ENCODE measurements at places on chromosomes 5 and 9.

GRCh38 chr5:35158622-35159369 lies 71.5 kb downstream of the PRLR start:
- DNase-seq = no peak

DNA sequence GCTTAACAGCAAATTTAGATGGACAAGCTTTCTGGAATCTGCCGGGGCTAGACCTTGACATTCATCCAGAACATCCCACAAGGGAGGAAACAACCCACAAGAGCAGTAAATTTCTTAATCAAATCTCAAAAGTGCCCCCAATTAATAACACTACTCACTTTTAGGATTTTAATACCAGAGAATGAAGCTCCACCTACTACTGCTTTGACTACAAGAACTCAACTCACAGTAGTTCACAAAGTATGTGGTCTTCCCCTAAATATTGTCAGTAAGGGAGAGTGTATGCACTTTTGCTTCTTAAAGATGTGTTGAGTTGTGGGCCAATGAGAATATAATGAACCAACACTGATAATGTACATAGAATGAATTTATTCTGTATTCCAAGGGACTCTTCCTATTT lies 94.7 kb downstream of the EBF1 start:
- DNase-seq = no peak

DNA sequence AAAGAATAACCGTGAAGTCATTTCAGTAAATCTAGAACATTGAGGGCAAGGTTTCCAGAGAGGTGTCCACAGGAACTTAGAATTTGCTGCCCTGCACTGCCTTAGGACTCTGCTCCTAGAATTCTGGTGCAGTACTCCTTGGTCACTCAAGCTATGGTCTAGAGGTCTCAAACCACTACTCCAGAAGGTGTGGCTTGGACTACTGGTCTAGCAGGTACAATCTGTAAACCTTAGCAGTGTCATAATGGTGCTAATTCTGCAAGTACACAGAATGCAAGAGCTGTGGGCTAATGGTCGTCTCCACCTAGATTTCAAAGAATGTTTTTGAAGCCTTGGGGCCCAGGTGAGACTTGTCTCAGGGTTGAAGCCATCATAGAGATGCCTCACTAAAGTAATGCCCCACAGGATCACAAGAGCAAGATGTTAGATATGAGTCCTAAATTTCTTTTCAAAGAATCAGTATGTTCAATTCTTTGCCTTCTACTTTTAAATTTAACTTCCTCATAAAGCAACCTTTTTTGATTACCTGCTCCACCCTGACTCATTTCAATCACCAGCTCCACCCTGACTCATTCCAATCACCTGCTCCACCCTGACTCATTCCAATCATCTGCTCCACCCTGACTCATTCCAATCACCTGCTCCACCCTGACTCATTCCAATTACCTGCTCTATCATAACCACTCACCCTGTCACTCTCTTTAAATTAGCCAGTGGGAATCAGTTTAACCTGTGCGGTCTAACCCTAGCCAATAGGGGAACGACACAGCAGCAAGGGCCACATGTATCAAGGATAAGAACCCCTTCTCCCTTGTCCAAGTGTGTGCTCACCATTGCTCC lies 1111.8 kb upstream of the ACO1 start:
- no peak for DNase-seq

GRCh38 chr9:87359264-87359663 lies 138.4 kb upstream of the DAPK1 start:
- no peak for DNase-seq

- DNase-seq = no peak
These were observed 115.9 kb upstream of the PHYKPL start for GRCh38 chr5:178348356-178349074.

- DNase-seq = no peak
These were observed 34.3 kb downstream of the UBE2R2 start for GRCh38 chr9:33851301-33851700.

GRCh38 chr5:69415584-69415958 lies 655 bp downstream of the MARVELD2 start:
- no peak for DNase-seq

- no peak for DNase-seq
These were observed 1.3 kb upstream of the NRARP start for GRCh38 chr9:137303151-137303892.

GRCh38 chr9:16062542-16063240 lies 509.8 kb downstream of the CCDC171 start:
- DNase-seq = no peak

- peak; percentile 51 for DNase-seq
These were observed at the start of gene RORB for GRCh38 chr9:74496819-74497747. Gene RORB, plus strand, starts transcription at chr9:74497335. Its CDS starts 642 bp downstream, at chr9:74497977.

GRCh38 chr5:140631831-140632365 lies 1.1 kb downstream of the CD14 start:
- DNase-seq = no peak

- DNase-seq = no peak
These were observed 10.0 kb upstream of the TCOF1 start for GRCh38 chr5:150347451-150347850.

DNA sequence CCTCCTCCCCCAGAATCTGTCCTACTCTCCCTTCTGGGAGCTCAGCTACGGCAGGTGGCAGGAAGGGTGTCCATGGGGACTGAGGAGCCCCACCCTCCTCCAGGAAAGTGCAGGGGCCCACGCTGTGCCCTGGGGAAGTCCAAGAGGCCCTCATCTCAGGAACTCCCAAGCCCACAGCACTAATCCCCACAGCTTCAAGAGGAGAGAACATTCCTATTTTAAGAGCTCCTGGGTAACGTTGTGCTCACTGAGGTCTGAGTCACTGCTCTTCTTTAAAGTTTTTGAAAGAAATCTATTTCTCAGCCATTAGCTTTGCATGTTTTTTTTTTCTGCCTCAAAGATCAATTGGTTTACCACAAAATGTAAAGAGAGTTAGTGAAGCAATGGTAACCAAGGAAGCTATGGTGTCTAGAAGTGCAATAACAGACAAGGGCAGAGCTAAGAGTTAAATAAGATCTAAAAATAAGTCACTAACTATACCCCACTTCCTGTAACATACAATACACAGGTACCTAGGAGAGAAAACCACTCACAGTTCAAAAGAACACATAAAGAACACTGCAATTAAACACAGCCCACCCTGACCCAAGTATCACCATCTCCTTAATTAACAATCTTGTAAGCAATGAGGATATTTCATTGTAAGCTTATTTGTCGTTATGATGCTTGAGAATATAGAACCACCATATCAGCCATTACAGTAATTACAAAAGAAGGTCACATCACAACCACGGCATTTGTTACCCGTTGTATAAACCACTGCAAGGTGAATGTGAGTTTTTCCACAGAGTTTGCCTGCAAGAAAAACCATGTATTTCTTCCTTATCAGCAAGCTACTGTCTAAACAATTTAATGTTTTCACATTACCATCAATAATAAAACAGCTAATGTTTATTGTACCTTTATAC lies 382.3 kb upstream of the SLC30A5 start:
- no peak for DNase-seq

DNA sequence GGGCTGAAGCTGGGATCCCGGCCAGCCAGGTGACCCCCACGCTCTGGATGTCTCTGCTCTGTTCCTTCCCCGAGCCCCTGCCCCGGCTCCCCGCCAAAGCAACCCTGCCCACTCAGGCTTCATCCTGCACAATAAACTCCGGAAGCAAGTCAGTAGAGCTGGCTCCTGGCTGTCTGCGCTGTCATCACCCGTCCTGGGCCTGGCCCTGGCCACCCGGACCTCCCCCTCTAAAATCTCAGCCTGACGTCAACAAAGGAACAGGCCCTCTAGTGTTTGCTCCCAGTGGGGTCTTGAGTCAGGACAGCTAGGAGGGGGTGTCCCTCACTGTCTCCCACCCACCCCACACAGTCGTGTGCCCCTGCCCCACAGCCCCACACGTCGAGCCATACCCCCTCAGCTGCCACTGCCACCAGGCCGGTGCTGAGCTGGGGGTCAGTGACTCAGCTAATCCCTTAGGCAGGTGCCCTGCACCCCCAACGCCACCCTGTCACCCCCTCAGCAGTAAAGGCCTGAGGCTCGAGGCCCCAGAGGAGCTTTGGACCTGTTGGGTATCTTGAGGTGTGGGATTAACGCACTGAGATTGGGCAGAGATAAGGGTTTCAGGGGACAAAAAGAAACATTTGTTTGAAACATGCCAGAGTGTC lies 1.1 kb upstream of the LCNL1 start:
- DNase-seq = no peak

DNA sequence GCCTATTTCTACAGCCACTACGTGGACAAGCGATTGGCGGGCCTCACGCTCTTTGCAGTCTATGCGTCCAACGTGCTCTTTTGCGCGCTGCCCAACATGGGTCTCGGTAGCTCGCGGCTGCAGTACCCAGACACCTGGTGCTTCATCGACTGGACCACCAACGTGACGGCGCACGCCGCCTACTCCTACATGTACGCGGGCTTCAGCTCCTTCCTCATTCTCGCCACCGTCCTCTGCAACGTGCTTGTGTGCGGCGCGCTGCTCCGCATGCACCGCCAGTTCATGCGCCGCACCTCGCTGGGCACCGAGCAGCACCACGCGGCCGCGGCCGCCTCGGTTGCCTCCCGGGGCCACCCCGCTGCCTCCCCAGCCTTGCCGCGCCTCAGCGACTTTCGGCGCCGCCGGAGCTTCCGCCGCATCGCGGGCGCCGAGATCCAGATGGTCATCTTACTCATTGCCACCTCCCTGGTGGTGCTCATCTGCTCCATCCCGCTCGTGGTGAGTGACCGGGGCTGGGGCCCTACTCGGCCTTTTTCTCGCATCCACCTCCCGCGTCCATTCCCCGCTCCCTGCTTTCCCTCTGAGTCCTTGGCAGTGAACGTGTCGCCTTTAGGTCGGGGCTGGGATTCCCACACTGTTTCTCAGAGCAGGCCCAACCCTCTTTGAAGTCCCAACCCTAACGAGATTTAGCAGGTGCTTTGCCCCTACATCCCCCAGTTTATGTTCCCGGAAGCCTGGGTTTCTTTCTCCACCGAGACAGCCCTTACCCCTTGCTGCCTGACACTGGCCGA lies 1.8 kb downstream of the PTGER4 start:
- DNase-seq = no peak

DNA sequence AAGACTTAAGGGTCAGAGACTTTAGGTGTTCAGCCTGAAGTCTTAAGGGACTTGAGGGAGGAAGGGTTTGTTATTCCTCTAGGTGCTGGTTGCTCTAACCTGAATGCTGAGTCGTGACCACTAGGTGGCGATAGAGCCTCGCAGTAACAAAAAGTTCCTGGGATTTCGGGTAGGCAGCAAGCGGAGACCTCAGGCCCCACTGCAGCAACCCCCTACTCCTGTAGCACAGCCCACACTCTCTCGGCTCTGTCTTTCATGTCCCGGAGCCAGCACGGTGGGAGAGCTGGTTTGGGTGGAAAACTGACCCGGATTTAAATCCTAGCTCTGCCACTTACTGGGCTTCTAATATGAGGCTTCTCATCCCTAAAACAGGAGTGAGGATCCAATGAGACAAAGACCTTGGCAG lies 100.3 kb upstream of the PANK3 start:
- DNase-seq = peak; percentile 11

GRCh38 chr9:36144309-36145232 lies 8.0 kb downstream of the GLIPR2 start:
- no peak for DNase-seq

DNA sequence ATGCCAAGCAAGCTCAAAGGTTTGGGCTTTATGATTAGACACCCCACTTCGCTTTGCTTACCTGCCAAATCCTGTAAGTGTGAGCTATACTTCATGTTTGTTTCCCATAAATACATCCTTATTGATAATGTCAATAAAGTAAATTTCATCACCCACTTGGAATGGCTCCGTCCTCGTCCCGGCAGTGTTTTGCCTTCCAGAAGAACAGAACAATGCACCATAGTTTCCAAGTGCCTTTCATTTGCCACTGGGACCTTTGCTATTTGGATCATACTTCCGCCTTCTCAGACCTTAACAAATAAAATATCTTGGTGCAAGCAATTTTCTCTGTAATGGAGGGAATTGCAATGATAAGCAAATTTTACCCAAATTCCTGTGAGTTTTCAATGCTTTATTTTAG lies 229.3 kb downstream of the PIK3R1 start:
- no peak for DNase-seq

DNA sequence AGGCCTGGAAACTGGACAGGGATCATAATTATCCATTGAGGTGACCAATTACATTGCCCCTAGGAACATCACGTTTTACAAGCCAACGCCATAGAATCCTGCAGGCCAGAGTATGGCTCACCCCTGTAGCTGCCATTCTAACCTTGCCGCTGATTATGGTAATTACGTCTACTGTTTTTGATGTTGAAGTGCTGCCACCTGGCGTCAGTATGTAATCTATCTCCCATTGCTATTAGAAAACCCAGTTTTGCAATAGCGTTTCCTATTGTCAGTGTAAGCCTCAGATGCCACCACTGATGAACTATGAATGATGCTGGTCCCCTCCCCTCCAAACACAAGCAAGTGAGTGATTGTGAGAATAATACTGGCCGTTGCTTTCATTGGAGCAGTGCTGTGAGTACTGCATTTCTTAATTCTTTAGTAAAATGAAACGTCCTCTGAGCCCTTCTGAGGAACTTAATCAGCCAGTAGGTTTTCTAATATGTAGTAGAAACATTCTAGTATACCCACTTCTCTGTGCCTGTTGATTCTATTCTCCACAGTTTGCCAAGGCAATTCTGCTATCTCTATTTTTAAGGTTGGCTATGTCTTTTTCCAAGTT lies 100.5 kb upstream of the NMUR2 start:
- DNase-seq = peak; percentile 23

GRCh38 chr9:111952559-111952958 lies 55.9 kb downstream of the UGCG start:
- DNase-seq = no peak

- no peak for DNase-seq
These were observed 40.4 kb upstream of the MACIR start for GRCh38 chr5:103218164-103218563.

GRCh38 chr9:6566409-6567139 lies 79.0 kb downstream of the GLDC start:
- DNase-seq = peak; percentile 25

DNA sequence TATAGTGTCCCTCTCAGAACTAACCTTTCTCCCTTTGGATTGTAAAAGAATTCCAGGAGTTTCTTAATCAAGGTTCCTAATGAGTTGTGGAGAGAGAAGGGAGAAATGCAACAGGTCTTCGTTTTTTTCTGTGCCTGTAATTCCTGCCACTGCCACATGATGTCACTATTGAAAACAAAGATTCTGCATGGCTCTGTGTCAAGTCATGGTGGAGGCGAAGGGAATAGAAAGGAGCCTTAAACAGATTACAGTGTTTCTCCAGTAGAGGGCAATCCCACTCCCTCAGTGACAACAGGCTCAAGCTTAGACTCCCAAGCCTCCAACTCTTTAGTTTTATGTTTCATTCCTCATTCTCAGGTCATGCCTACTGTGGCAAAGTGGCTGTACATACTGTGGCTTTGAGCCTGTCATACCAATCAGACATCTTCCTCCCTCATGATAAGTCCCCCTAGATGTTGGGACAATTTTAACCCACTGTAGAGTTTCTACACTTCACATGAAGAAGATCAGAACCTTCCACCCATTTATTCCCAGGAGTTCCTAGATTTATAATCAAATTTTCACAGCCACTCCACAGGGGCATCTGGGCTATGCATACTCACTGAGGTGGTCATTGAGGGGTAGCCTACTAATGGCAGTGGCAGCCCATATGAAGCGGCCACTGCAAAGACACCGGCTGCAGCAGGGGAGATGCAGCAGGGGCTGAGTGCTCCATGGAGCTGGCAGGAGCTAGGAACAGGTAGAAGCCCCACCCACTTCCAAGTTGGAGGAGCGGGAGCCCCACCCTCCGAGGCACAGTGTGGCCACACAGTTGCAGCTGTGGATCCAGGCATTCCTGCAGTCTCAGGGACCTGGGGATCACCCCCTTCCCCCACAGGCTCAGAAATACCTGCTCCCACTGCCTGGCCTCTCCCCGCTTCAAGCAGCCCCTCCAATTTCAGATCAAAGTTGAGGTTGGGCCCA lies 97.4 kb upstream of the TRIM32 start:
- DNase-seq = no peak

GRCh38 chr5:40428126-40428525 lies 251.6 kb upstream of the PTGER4 start:
- DNase-seq = no peak
